ENCODE measurements at places on chromosomes 6 and 20.

GRCh38 chr6:54719131-54719530 is 127.4 kb upstream of the FAM83B start:
- DNase-seq: no peak

- DNase-seq: no peak
These were observed 1068.0 kb upstream of the EPHA7 start for GRCh38 chr6:94487371-94487770.

- DNase-seq: no peak
These were observed 489.8 kb upstream of the MANEA start for GRCh38 chr6:95087394-95088097.

GRCh38 chr20:22232923-22233322 is 351.4 kb downstream of the FOXA2 start:
- no peak for DNase-seq

GRCh38 chr6:43246301-43247113 is 3.2 kb downstream of the TTBK1 start:
- DNase-seq: no peak

DNA sequence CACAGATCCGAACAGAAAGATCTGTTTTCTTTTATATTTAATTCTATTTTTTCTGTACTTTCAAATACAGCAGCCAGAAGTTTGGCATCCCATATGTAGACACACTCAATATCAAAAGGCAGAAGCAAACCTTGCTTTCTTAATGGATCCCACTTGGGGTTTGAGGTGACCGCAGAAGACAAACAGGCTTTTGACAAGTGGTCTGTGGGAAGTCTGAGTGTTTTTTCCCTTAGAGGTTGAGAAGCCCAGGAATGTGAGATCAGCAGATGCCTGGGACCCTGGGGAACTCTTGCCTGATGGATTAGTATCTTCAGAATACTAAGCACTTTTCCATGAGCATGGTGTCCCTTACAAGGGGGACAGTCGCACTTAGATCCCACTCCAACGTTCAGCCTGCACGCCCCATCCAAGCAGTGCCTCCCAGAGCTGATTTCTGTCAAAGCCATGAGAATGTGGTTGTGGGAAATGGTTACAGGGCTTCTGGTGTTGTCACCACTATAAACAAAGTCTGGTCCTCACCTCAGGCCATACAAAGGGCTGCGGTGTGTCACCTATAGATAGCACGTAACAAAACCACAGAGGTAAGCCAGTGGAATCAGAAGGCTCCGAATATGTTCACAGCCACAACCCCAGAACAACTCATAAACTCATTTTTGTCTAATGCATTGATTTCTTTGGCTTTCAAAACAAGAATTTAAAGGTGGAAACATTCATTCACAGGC is 12.7 kb downstream of the IL17F start:
- DNase-seq: no peak

DNA sequence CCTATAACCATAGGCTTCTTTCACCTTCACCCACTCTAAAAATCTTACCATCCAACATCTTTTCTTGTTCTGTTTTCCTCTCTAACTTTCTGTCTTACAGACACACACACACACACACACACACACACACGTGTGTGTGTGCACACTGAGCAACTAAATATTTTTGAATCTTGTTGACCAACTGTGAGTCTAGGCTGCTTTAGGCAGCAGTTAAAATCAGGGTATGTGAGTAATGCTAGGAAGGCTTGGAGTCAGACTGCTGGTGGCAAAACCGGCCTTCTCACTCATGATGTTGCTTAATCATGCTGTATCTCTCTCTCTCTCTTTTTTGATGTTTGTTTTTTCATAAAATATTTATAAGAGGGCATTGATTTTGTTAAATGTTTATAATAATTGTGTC is 103.1 kb upstream of the TBX18 start:
- no peak for DNase-seq

DNA sequence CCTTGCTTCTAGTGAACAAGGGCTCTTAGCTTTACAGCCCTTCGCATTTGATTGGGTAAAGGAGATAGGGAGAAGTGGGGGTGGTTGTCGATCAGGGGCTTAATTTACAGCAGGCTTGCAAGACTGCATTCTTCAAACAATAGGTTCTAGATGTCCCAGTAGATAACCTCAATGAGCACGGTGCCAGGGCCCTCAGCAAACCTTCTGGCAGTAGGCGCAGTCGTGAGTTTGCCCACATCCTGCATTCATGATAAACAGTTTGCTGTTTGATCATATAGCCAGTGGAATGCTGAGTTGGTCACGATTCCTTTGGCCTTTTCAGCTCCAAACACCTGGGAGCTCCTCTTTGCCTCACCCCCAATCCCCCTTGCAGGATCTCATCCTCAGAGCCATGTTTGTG is 27.5 kb downstream of the SUN5 start:
- DNase-seq: no peak

- no peak for DNase-seq
These were observed 7.4 kb upstream of the ADTRP start for GRCh38 chr6:11785774-11786579.

DNA sequence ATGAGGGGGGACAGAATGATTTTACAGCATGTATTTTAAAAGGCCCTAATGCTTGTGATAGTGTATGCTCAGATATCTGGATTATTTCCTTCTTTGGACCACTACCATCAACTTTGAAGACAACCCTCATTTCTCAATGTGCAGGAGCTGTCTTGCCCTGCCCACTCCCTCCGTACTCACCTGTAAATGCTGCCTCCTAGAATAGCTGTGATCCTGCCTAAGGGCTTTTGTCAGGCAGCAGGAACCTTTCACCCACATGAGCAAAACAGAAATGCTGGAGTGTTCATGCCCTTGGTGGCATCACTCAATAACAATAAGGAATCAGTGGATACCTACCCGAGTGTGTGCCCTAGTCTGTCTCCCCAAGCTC is 723.6 kb upstream of the FLRT3 start:
- no peak for DNase-seq

- DNase-seq: no peak
These were observed 9.2 kb upstream of the VSTM2L start for GRCh38 chr20:37893566-37894241.

DNA sequence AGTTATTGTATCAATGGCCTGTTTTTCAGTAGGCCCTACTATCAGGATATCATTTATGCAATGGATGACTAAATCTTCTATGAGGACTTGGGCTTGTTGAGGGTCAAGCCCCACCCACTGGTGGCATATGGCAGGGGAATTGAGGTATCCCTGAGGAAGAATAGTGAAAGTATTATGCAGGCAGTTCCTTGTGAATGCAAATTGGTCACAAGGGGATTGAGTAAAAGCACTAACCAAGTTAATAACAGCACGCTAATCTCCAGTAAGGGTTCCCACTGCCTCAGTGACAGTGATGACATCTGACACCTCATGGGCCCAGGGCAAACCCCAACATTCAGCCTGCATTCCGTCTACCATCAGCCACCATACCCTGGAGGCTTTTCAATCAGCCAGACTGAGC is 14.9 kb downstream of the BPIFA1 start:
- no peak for DNase-seq

DNA sequence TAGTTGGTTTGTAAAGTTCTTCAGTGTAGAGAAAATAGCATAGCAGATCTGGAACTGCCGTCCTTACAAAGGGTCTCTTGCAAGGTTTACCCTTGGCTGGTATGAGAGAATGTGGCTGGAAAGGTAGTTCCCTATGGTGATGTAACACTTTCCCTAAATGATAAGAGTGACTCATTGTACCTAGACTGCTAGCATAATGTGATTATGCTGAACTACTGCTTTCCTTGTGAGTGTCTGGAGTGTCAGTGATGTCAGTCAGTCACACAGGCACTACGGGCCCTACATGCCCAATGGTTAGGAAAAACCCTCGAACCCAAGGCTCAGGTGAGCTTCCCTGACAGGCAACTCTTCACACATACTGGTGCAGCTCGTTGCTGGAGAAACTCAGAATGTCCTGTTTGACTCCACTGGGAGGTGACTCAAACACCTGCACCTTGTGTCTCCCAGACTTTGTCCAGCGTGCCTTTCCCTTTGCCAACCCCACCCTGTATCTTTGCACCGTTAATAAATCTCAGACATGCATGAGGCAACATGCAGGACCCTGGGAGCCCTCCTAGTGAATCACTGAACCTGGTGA is 28.4 kb upstream of the LY86 start:
- no peak for DNase-seq

DNA sequence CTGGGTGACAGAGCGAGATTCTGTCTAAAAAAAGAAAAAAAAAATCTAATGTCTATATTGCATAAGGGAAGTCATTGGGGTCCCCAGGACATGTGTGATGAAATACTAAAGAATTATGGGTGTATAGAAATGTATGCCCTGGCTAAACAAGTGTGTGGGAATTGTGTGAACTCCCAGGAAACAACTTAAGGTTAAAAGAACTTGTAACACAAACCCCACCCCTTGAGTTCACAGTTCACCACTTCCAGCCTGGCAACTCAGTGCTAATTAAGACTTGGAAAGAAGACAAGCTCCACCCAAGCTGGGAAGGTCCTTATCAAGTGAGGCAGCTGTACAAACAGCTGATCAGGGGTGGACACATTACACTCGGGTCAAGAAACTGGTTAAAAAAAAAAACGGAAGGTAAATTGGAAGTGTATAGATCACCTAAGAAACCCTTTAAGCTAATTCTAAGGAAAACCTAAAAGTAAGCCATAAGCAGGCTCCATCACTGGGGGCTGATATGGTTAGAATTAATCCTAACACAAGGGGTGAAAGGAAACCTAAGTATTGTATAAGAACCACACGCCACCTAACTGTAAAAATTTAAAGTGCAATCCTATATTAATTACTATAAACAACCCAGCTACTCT is 25.2 kb downstream of the HLA-A start:
- no peak for DNase-seq

- DNase-seq: no peak
These were observed 434.4 kb downstream of the HAO1 start for GRCh38 chr20:7505835-7506221.

- no peak for DNase-seq
These were observed 103.9 kb downstream of the CTNNBL1 start for GRCh38 chr20:37797669-37798175.

- DNase-seq: no peak
These were observed 3.0 kb downstream of the NR2E1 start for GRCh38 chr6:108168501-108169463.

- no peak for DNase-seq
These were observed 72.1 kb downstream of the GFOD1 start for GRCh38 chr6:13415283-13415682.

GRCh38 chr6:159324596-159324995 is 155.4 kb downstream of the FNDC1 start:
- no peak for DNase-seq

DNA sequence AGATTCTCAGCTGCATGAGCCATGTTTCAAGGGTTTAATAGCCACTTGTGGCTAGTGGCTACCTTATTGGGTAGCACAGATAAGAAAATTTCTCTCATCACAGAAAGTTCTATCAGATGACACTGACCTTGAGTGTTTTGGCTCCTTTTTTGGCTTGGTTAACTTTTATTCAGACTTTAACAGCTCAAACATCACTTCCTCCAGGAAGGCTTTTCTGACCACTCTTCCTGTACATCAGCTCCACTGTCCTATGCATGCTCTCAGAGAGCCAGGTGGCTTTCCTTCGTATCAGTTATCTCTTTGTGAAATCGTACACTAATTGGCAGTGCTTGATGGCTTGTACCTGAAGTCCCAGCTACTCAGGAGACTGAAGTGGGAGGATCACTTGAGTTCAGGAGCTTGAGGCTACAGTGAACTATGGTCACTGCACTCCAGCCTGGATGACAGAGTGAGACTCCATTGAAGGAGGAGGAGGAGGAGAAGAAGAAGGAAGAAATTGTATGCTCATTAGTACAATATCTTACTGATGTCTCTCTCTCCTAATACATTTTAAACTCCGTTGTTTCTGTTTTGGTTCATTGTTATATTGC is 10.7 kb downstream of the MAFB start:
- no peak for DNase-seq

DNA sequence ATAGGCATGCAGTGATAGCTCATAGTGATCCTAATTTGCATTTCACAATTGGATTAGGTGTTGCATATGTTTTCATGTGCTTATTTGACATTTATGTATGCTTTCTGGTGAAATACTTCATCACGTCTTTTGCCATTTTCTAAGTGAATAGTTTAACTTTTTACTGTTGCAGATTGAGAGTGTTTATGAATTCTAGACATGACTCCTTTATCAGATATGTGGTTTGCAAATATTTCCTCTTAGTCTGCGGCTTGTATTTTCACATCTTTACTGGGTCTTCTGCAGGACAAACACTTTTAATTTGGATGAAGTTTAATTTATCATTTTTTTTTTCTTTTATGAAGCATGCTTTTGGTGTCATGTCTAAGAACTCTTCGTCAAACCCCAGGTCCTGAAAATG is 39.2 kb downstream of the CCN2 start:
- no peak for DNase-seq

DNA sequence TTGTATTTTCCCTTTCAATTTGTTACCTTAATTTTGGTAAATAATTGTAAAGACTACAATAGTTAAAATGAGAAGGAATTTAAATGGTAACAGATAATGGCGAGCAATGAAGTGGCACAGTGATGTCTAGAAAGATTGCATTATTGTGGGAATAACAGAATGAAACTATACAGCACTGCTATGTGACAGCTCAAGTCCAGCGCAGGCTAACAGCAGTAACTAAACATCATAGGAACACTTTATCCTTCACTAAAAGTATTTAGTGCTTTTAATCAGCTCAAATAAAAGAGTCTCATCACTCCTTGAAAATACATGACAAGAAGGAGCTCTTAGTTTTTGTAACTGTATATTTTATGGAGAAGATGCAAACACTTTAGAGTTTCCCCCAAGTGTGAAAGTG is 190.8 kb downstream of the TENT5A start:
- DNase-seq: no peak

GRCh38 chr6:159089909-159090308 is 45.1 kb upstream of the TAGAP start:
- no peak for DNase-seq

- DNase-seq: no peak
These were observed 13.4 kb upstream of the BTN3A3 start for GRCh38 chr6:26426691-26427450.

GRCh38 chr20:44057698-44058675 is 129.0 kb downstream of the JPH2 start:
- no peak for DNase-seq
